ENCODE measurements at places on chromosomes 7 and 10. TPM values are rescaled to one million over a fixed set of nuclear protein-coding genes. Genes with fewer than 3 reads are reported as not detected.

The CPA2 gene
- 0.33 TPM for polyA plus RNA-seq

The CALCR gene
- polyA plus RNA-seq = not detected

The EPHA1 gene
- polyA plus RNA-seq = 21.3 TPM

The DNAJB6 gene
- polyA plus RNA-seq = 75.6 TPM

The WDFY4 gene
- 0.03 TPM for polyA plus RNA-seq

The DLX5 gene
- polyA plus RNA-seq = 0.07 TPM

Data from mammary epithelial cell (primary cell).